ENCODE measurements at places on chromosomes 7 and 10. TPM values are rescaled to one million over a fixed set of nuclear protein-coding genes. Genes with fewer than 3 reads are reported as not detected.

GRCh38 chr10:87519582-87519981, 14.9 kb downstream of the MINPP1 start:
- peaks cover 13% of the 10 kb centered on the region for H3K36me3 ChIP-seq
- H3K4me3 ChIP-seq, result no peak overlapping the region
- H3K4me1 ChIP-seq, result peaks cover 4% of the 10 kb centered on the region
- no peak overlapping the region for H3K27ac ChIP-seq
- H3K27me3 ChIP-seq, result no peaks in the 10 kb centered on the region

DNA sequence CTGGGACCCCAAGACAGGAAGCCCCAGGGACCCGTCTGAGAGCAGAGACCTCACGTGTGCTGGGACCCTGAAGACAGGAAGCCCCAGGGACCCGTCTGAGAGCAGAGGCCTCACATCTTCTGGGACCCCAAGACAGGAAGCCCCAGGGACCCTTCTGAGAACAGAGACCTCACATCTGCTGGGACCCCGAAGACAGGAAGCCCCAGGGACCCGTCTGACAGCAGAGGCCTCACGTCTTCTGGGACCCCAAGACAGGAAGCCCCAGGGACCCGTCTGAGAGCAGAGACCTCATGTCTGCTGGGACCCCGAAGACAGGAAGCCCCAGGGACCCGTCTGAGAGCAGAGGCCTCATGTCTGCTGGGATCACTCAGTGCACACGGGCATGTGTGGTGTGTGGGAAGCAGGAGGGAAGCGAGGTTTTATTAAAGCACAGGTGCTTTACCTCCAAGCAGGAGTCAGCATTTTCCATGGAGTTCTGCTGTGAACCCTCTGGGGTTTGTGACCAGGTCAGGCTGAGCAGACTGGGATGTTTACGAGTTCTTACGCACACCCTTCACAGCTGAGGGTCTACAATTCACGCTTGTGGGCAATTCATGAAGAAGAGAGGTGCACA, 590.6 kb downstream of the DNAJB6 start:
- H3K27me3 ChIP-seq, result no peaks in the 10 kb centered on the region
- no peak for DNase-seq
- no peak overlapping the region for H3K4me3 ChIP-seq
- no peak overlapping the region for H3K27ac ChIP-seq
- no peaks in the 10 kb centered on the region for H3K36me3 ChIP-seq

GRCh38 chr7:140005754-140006503, 56.8 kb downstream of the PARP12 start:
- peak; percentile 65 for DNase-seq
- no peaks in the 10 kb centered on the region for H3K27me3 ChIP-seq
- no peaks in the 10 kb centered on the region for H3K4me1 ChIP-seq
- no peak overlapping the region for H3K4me3 ChIP-seq
- no peaks in the 10 kb centered on the region for H3K36me3 ChIP-seq

The OR6V1 gene
- polyA plus RNA-seq, result not detected

GRCh38 chr7:25847336-25848070, 304.5 kb upstream of the NFE2L3 start:
- no peaks in the 10 kb centered on the region for H3K36me3 ChIP-seq
- DNase-seq, result no peak
- no peak overlapping the region for H3K4me3 ChIP-seq
- H3K4me1 ChIP-seq, result peaks cover 50% of the 10 kb centered on the region

GRCh38 chr10:132640326-132641125, 102.9 kb downstream of the INPP5A start:
- no peaks in the 10 kb centered on the region for H3K27me3 ChIP-seq
- no peaks in the 10 kb centered on the region for H3K36me3 ChIP-seq
- DNase-seq, result no peak
- no peak overlapping the region for H3K4me3 ChIP-seq
- H3K4me1 ChIP-seq, result peaks cover 5% of the 10 kb centered on the region

DNA sequence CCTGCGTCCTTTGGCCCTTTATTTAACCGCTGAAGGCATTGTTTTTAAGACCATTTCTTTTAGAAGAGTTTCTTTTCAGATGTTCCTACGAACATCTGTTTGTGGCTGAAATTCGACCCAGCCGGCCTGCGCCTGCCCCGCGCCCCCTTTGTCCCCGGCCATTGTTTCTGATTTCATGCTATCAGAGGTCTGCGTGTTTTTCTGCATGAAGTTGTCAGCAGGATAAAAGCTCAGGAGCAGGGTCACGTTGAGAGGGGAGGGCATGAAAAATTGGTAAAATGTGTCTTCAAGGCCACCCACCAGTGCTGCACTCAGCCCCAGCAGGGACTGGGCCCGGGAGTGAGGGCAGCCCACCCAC, 43.1 kb downstream of the NKX6-2 start:
- no peaks in the 10 kb centered on the region for H3K36me3 ChIP-seq
- H3K27ac ChIP-seq, result no peak overlapping the region
- H3K27me3 ChIP-seq, result no peaks in the 10 kb centered on the region
- peaks cover 10% of the 10 kb centered on the region for H3K4me1 ChIP-seq
- H3K4me3 ChIP-seq, result no peak overlapping the region

DNA sequence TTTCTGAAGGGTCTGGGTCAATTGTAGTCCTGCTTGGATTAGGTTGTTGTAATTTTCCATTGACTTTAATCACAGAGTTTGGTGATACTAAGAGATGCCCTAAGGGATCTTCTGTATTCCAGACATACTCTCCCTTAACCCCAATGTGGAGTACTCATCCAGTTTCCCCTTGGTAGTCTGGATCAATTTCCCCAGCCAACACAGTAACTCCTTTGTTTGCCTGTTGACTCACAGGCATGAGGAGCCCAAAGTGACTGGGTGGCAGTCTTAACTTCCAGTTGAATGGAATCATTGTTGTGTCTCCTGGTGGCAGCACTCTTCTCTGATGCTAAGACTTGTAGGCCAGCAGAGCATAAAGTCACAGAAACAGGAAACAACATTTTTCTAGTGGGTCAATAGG, 41.5 kb upstream of the PIK3CG start:
- no peaks in the 10 kb centered on the region for H3K27me3 ChIP-seq
- no peak overlapping the region for H3K27ac ChIP-seq
- no peaks in the 10 kb centered on the region for H3K36me3 ChIP-seq
- no peaks in the 10 kb centered on the region for H3K4me1 ChIP-seq
- no peak for DNase-seq

The SYT15 gene
- polyA plus RNA-seq, result 0.76 TPM

The NRG3 gene
- 0.85 TPM for polyA plus RNA-seq

DNA sequence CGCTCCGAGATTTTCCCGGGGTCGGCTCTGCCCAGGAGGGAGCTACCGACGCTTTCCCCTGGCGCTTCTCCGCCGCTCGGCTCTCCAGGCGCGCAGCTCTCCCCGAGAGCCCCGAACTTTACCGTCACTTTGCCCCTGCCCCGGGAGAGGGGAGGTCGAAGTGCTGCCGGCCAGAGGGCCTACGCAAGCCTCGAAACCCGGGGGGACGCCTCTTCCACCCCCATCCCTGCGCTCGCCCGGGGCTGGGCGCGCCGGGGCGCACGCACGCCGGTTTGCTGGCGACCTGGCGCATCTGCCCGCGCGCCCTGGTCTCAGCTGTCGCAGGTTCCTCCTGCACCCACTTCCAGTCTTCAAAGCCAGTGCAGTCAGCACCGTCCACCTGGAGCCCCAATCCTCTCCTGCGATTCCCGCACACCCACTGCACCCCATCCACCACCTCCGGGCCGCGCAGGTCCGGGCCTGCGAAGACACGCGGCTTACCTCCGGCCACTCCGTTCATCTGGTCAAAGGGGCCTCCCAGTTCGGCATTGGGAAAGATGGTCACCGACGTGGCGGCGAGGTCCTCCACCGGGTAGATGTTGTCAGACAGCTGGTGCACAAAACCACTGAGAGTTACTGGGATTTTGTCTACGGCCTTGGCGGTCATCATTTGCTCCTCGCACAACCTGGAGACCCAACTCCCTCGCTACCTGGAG, 638 bp downstream of the EGR2 start:
- peak; percentile 12 for DNase-seq
- H3K36me3 ChIP-seq, result no peaks in the 10 kb centered on the region
- H3K4me1 ChIP-seq, result peaks cover 5% of the 10 kb centered on the region
- H3K27ac ChIP-seq, result no peak overlapping the region

- no peak overlapping the region for H3K27ac ChIP-seq
- H3K27me3 ChIP-seq, result no peaks in the 10 kb centered on the region
- no peak overlapping the region for H3K4me3 ChIP-seq
- H3K36me3 ChIP-seq, result no peaks in the 10 kb centered on the region
- no peak for DNase-seq
- H3K4me1 ChIP-seq, result no peaks in the 10 kb centered on the region
These were observed 144.2 kb downstream of the MDFIC start for GRCh38 chr7:115066050-115066449.

DNA sequence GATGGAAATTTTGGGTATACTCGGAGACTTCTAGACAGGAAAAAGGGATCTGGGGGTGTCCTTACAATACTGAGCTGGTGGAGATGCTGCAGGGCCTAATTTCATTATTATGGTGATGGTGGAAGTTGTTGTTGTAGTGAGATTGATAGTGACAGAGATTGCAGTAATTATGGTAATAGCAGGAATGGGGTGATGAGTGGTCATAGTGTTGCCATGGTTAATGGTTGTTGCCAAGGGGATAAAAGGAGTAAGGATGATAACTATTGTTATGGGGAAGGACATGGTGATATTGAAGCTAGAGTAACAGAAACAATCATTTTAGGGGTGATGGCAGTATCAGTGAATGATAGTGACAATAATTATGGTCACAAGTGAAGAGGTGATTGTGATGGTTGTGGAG, 27.1 kb upstream of the LBX1 start:
- no peak for DNase-seq

The DNAJC12 gene
- polyA plus RNA-seq, result 6.6 TPM

GRCh38 chr7:94008537-94008936, 4.4 kb upstream of the BET1 start:
- H3K27ac ChIP-seq, result no peak overlapping the region
- H3K4me3 ChIP-seq, result no peak overlapping the region
- H3K27me3 ChIP-seq, result no peaks in the 10 kb centered on the region
- DNase-seq, result peak; percentile 22
- no peaks in the 10 kb centered on the region for H3K36me3 ChIP-seq

The GPER1 gene
- polyA plus RNA-seq, result 1.7 TPM

The DDC gene
- polyA plus RNA-seq, result not detected

The NPTX2 gene
- polyA plus RNA-seq, result 0.10 TPM

The POU6F2 gene
- polyA plus RNA-seq, result 1.7 TPM

The MKX gene
- polyA plus RNA-seq, result not detected

The POLR2J2 gene
- polyA plus RNA-seq, result 27.7 TPM

GRCh38 chr10:127020260-127020659, 115.0 kb downstream of the DOCK1 start:
- no peak overlapping the region for H3K4me3 ChIP-seq
- no peak for DNase-seq
- no peaks in the 10 kb centered on the region for H3K4me1 ChIP-seq
- no peaks in the 10 kb centered on the region for H3K27me3 ChIP-seq
- no peaks in the 10 kb centered on the region for H3K36me3 ChIP-seq
- H3K27ac ChIP-seq, result no peak overlapping the region
